ENCODE measurements at places on chromosomes 3 and 15. TPM values are rescaled to one million over a fixed set of nuclear protein-coding genes. Genes with fewer than 3 reads are reported as not detected.

Gene SLC38A3
- 0.84 TPM for total RNA-seq

DNA sequence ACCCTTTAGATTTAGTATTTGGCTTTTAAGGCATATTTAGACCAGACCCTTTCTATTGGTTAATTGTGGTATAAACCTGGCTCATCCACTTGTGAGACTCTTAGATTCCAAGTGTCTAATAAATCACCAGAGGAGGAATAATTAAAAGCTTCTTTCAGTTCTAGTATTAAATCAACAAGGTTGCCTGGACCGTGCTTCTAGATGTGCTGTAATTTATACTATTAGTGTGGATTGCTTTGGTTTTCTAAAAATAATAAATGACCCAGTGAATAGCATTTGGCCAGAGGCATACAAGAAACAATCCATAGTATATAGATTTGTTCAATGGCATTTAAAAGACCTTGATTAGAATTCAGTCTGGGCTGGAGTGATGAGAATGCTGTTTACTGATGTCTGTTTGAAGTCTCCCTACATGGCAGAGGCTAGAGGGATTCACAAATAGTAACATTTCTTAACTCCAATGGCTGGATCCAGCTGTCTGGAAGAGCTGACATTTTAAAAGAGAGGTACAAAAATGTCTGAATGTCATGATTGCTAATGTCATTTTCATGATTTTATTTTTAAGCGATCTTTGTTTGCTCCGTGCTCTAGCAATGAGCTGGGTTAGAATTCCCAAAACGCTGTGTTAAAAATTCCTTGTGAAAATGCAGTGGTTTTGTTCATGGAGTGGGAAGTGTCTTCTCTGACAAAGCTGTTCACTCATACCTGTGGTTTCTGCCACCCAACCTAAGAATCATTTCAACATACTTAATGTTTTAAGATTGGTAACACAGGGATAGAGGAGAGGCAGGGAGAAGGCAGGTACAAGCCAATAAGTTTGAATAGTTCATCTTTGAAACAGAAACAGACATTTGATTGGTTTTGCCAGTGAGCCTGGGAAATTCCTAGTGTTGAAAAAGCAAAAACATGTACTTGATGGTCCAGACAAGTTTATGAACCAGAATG is 89.9 kb downstream of the RBMS3 start:
- DNase-seq, result no peak

Gene SCN11A
- total RNA-seq, result 0.36 TPM

- no peak for DNase-seq
Observed at GRCh38 chr3:45509038-45509767, 85.3 kb upstream of the LIMD1 start.

- DNase-seq, result no peak
Observed at GRCh38 chr3:190432216-190432615, 17.5 kb downstream of the TMEM207 start.

DNA sequence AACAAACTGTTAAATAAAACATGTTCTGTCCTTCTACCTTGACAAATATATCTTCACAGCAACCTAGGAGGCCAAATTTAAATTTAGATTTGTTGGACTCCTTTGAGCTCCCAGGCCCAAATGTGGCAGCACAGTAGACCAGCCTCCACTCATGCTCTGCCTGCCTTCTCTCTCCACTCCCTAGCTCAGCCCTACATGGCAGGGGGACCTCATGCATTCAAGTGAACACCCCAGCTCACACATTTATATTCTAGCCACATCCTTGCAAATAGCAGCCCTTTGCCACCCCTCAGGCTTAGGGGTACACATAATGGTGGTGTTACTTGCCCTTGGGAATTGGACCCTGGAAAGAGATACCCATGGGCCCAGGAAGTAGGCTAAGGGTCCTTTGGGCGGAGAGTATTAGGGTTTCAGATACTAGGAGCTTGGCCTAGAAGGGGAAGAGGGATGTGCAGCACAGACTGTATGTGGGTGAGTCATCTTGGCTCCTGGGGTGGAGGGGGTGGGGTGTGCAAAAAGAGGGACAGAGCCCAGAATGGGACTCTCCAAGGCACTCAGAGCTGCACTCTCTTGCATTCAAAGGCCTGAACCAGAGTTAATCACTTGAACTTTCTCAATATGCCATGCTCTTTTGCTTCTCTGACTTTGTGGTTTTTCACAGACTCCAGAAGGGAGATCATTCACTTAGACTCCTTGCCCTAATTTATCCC is 268.4 kb upstream of the ROPN1 start:
- no peak for DNase-seq

Gene CCR2
- 5.4 TPM for total RNA-seq

Gene PRR23B
- not detected for total RNA-seq

Gene STRIT1
- not detected for total RNA-seq

Gene LOXL1
- total RNA-seq, result 12.9 TPM

GRCh38 chr15:66196602-66197001 is 56.9 kb downstream of the MEGF11 start:
- DNase-seq, result no peak

DNA sequence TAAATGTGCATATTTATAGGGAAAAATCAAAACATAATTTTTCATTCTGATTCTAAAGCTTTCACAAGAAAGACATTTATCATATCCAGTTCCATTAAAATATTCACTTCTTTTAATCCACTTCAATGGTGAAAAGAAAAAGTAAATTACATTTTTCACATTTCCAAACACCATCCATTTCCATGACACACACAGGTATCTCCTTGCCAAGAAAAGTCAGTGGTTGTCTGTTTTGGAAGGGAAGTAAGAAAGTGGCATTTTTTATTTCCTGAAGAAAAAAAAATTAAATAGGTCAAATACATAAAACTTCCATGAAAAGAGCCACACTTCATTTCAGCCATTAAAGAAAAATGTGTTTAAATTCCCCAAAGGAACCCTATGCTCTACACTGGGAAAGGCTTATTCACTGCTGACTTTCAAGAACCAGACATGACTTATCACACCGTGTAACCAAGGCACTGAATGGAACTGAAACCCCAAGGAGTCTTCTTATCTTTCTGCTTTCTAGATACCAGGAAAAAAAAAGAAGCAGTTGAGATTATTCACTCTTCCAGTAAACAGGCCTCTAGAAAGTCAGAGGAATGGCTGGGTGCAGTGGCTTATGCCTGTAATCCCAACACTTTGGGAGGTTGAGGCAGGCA is 44.5 kb downstream of the OSBPL10 start:
- DNase-seq, result no peak

DNA sequence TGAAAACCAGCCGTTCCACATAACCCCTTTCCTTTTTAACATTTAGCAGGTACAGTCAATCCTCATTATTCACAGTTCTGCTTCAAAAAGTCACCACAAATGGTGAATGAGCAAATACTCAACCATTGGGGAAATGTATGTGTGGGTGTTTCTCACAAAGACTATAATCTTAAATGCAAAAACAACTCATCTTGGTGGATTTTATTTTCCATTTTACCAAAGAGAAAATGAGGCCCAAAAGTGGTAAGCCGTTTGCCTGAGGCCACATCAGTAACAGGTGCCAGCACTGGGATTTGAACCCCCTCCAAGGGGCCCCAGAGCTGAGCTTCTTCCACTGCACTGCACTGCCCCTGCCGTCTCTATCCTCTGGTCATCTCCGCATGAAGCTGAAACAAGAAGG is 208.8 kb downstream of the OSBPL10 start:
- no peak for DNase-seq

Gene LYSMD4
- total RNA-seq, result 17.5 TPM

Gene DCUN1D1
- 19.5 TPM for total RNA-seq

Gene CPLX3
- total RNA-seq, result not detected

Gene EPB42
- 3.0 TPM for total RNA-seq

Gene EPHB3
- 1.8 TPM for total RNA-seq

Gene IGSF11
- 0.60 TPM for total RNA-seq

DNA sequence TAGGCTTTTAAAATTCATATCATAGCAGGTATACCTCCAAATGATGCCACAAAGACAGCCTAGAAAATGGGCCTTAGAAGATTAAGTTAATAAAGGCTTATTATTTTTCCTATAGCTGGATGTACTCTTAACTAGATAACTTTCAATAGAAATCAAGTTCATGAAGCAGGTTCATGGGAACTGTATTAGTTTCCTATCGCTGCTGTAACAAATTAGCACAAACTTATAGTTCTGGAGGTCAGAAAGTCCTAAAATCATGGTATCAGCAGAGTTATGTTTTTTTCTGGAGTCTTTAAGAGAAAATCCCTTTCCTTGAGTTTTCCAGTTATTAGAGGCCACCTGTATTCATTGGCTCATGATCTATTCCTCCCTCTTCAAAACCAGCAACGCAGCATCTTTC is 269.9 kb downstream of the TIGIT start:
- no peak for DNase-seq

DNA sequence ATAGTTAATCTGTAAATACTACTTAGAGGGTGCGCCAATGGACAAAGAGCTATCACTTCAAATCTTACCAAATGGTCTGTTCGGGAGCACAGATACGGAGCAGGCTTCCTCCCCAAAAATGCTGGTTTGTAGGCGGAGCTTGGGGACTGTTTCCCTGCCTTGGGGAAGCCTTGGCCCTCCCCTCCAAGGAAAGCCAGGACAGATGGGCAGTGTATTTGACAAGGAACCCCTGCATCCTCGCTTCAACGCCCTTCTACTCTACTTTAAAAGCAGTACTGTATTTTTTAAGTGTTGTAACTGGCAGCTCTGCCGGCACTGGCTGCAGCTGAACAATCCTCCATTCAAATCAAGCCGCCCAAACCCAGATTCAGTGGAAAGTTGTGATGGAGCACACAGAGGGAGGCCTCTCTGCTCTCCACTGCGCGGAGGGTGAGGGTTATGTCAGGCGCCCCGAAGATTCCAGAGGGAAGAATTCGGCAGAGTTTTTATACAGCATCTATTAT is 83.1 kb upstream of the FNDC3B start:
- DNase-seq, result no peak

GRCh38 chr3:128425142-128425845 is 41.4 kb downstream of the DNAJB8 start:
- DNase-seq, result no peak

GRCh38 chr3:168161696-168162095 is 66.0 kb upstream of the GOLIM4 start:
- no peak for DNase-seq

DNA sequence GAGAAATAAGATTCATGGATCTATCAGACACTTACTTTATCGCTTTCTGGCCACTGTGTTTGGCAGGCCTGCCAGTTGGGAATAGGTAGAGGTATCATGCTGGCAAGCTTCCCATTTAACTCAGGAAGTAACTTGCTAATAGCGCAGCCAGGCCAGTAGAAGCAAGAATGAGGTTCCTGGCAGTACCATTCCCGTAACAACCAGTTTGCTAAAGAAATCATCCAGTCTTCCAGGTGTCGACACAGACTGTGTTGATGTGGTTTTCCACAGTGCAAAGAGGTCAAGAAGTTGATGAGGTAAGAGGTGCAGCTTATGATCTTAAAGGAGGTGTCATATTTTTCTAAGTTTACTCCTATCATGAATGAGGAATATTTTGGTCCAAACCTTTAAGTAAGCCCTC is 46.2 kb downstream of the DPH6 start:
- no peak for DNase-seq

GRCh38 chr15:62912808-62913207 is 129.7 kb upstream of the TPM1 start:
- DNase-seq, result no peak

DNA sequence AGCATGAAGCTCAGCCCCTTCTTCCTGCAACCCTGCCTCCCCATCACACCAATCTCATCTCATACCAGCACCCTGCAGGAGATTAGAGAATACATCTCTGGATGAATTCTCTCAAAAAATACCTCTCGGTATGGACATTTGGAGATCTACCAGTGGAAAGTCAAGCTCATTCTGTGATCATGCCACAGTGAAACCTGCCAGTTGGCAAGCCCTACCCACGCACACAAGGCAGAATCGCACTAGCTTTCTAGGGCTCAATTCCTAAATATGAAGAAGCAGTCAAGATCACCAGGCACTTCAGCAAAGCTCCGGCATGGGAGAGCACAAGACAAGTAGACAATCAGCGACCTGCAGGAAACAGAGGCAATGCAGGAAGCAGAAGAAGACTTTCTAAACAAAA is 221.2 kb downstream of the NTRK3 start:
- no peak for DNase-seq

Gene LRRC34
- total RNA-seq, result 1.9 TPM

Gene TM4SF18
- 18.6 TPM for total RNA-seq

DNA sequence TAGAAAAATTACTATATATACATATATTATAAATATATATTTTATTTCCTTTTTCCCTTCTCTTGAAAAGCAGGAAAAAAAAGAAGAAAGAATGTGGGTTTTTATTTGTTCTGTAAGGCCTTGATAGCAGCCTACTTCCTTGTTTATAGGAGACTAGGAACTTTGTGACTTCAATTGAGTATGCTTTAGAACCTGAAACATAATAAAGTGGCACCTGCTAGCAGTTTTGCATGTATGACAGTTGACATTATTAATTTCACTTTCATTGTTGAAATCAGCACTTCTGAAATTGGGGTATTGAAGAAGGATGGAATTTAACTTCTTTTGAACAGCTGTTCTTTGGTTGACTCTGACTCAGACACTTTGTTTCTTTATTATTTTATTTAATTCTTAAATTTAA is 56.9 kb downstream of the GLCE start:
- no peak for DNase-seq

DNA sequence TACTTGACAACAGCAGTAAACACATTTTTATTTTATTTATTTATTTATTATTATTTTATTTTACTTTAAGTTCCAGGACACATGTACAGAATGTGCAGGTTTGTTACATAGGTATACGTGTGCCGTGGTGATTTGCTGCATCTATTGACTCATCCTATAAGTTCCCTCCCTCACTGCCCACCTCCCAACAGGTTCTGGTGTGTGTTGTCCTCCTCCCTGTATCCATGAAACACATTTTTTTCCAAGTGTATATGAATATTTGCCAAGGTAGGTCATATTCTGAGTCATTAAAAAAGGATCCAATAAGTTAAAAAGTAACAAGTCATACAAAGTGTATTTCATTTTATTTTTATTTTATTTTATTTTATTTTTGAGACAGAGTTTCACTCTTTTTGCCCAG is 567.3 kb upstream of the KCNMB2 start:
- no peak for DNase-seq

Gene PIGBOS1
- 11.6 TPM for total RNA-seq

GRCh38 chr3:140753865-140754754 is 76.2 kb downstream of the TRIM42 start:
- DNase-seq, result no peak

Gene LDHAL6B
- total RNA-seq, result not detected

Gene CCDC13
- 1.6 TPM for total RNA-seq

GRCh38 chr3:169863458-169863899 is 6.3 kb downstream of the LRRC31 start:
- DNase-seq, result peak; percentile 53

Gene SOX2
- not detected for total RNA-seq

DNA sequence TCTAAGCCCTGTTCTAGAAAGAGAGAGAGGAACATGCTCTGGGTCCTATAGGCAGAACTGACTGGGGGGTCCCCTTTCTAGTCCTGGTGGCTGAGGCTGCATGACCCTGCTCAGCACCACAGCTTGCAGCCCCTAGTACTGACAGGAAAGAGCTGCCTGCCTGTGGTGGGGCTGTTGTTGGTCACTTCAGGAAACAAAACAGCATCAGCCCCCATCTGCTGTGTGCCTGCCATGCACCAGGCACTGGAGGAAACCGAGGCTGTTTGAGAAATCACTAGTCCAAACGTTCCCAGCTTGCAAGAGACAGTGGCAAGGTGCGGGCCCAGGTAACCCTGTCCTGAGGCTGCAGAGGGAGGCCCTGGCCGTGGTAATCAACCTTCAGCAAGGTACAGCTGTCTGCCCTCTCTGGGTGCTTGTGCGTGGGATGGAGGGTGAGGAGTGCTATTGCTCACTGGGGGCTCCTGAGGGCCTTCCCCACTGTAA is 90.6 kb downstream of the IQSEC1 start:
- no peak for DNase-seq

Gene EFCAB12
- total RNA-seq, result 1.4 TPM

Gene SPG11
- 115 TPM for total RNA-seq

GRCh38 chr3:108518895-108519294 is 8.5 kb upstream of the MYH15 start:
- no peak for DNase-seq

All from omental fat pad (tissue), 4 donors.